Heart left ventricle (tissue), 16 donors: ENCODE measurements at places on chromosomes 11 and 22.
A peak's percentile ranks its signal among the peaks of the same experiment; 100 is the strongest.

DNA sequence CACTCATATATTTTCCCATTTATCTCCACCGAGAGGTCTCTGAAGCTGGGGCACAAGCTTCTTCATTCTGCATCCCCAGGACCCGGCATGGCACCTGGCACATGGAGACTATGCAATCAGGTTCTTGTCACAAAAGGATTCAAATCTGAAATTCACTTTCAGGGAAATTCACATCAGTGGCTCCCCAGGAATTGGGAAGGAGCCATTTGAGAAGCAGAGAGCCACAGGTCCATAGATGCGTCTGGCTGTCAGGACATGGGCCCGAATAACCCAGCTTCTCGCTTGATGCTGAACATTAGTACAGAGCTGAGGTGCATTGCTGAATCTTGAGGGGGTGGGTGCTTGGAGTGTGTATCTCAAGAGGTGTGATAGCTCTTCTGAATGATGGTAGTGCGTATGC lies 82.5 kb downstream of the TSPAN18 start:
- no peak for DNase-seq

DNA sequence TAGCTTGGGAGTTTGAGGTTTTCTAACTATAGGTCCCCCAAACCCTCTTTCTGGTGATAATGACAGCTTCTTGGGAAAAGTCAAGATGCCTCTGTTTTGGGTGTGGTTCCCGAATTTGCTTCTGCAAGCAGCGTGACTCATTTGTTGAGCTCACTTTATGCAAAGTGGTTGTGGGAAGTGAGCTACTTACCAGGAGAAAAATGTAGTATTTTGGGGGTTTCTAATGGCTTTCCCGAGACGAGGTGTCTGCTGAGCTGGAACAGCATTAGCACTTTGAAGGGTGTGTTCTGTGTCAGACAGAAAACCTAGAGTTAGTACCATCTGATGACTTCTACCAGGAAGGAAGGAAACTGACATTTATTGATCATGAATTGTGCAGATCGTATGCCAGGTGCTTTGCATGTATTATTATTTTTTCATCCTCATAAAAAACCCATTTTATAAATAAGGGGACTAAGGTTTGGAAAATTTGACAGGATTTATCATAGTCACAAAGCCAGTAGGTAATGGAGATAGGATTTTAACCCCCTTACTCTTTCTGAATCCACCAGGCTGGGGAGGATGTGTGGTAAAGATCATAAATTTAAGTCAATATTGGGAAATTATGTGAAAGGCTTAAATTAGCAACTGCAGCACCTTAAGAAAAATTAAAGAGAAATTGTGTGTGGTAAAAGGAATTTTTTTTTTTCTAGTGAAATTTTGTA lies 108.8 kb upstream of the CD44 start:
- DNase-seq: no peak

GRCh38 chr22:31676700-31677099 lies 14.7 kb upstream of the PISD start:
- peak; percentile 97 for DNase-seq

DNA sequence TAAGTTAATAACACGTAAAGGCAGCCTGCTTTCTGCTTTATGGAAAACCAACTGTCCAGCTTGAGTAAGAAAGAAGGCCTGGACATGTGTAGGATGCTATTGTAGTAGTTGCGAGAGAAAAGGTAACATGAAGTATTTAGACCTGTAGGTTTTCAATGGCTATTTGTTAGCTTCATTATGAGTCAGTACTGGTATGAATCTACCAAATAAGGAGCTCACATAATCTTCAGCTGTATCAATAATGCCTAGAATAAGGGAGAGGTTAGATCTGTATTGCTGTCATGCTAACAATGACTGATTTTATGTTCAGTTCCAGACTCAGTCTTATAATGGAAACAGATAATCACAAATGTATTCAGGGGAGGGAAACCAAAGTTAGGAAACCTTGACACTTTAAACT lies 550.3 kb downstream of the CNTN5 start:
- no peak for DNase-seq

- no peak for DNase-seq
Observed at GRCh38 chr22:37806409-37807333, 1.1 kb upstream of the GCAT start.
